CD4-positive, alpha-beta T cell treated with Interleukin-17A for 1 hour (primary cell): ENCODE measurements at places on chromosomes 2 and 18.

DNA sequence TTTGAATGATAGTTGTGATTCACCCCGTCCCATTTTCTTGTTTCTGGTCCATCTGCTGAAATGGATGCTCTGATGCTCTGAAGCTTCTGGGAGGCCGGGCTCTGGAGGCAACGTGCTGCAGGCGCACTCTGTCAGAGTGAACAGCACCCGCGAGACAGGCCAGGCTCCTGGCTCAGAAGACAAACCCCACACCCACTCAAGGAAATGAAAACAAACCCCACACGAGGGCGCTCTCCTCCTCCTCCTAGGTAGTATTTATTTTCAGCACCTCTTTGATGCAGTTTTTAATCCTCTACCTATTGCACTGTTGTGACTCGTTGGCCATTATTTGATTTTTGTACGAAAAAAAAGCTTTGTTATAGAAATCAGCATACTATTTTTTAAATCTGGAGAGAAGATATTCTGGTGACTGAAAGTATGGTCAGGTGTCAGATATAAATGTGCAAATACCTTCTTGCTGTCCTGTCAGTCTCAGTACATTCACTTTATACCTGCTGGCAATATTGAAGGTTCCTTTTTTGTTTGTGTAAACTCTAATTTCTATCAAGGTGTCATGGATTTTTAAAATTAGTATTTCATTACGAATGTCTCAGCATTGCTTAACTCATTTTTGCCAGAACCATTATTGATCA, 10.3 kb upstream of the CHST10 start:
- peak; percentile 56 for DNase-seq

DNA sequence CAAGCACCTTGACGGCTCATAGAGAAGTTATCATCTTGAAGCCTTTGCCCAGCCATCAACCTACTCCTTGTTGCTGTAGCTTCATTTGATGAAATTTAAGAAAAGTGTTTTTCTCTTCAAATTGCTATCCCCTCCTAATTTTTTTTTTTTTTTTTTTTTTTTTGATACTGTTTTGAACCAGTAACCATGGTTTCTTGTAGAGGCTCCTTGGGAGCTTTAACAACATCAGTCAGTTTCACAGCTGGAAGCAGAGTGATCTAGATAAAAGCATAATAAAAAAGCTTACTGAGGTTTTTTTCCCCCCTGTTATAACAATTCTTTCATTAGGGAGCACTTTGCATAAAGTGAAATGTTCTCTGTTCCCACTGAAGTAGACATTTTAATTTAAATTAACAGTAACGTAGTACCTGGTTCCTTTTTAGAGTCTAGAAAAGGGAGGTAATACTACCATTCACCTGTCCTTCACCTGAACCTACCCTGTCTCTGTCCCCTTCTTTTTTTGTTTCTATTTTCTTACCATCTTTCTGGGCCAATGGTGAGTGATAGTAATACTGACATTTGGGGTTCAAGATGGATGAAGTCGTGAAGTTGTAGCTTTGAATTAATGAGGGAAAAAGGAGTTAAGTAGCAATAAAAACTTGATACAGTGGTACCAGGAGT, 101.5 kb downstream of the NCOA1 start:
- DNase-seq = no peak

GRCh38 chr2:216871333-216871934, 11.6 kb upstream of the TNP1 start:
- DNase-seq = no peak

GRCh38 chr2:109428841-109429566, 184.8 kb downstream of the SEPTIN10 start:
- no peak for DNase-seq

DNA sequence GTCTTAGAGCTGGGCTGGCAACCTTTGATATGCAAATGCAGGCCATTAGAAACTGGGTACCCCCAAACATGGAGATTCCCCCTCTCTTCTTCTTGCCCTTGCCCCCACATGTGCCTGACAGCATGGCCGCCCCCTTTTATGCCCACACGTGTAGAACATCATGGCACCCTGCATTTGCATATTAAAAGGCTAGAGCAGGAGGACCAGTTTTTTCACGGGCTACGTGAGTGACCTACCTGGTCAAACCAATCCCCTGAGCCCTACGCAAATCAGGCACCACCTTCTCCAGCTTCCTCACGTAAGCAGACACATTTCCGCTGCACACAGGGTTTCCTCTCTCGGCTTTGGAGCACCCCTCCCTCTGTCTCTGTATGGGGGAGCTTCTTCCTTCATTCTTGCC, 110.9 kb upstream of the COPS8 start:
- no peak for DNase-seq
